ENCODE measurements at places on chromosomes 7 and 10.

GRCh38 chr7:91812388-91812787 lies 68.1 kb downstream of the MTERF1 start:
- no peak for DNase-seq

DNA sequence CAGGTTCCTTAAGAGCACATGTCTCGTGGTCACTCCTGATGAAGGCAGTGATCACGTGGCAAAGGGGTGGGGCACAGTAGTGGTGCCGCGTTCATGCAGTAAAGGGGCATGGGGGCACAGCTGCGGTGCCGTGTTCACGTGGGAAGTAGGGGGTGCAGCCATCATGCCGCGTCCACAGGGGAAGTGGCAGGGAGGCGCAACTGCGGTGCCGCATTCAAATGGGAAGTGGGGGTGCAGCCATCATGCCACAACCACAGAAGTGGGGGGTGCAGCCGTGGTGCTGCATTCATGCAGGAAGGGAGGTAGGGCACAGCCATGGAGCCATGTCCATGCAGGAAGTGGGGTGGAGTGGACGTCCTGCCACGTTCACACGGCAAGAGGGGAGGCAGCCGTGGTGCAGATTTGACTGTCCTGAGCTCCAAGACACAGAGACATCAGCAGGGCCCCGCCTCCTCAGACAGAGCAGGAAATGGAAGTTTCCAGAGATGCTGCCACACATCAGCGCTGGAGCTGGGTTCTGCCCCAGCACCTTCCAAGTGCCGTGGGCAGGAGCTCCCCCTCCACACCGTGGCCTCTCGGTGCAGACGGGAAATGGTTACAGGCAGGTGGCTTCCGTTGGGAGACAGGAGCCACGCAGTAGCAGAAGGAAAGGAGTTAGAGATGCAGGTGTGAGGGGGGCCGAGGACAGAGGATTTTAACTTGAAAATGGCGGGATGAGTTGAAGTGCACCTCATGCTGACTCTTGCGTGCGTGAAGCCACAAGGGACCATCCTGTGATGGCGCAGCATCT lies 95.0 kb upstream of the DDC start:
- DNase-seq: no peak

DNA sequence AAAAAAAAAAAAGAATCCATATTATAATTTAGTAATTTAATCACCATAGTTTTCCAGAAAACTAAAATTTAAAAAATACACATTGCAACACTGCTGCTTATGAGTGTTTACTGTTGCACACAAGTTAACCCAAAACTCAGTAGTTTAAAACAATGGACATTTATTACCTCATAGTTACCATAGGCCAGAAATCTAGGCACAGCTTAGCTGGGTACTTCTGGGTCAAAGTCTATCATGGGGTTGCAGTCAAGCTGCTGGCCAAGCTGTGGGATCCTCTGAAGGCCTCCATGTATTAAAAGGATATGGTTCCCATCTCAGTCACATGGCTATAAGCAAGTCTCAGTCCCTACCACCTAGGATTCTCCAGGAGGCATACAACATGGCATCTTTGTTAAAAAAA lies 83.6 kb downstream of the ZFAND4 start:
- DNase-seq: no peak

DNA sequence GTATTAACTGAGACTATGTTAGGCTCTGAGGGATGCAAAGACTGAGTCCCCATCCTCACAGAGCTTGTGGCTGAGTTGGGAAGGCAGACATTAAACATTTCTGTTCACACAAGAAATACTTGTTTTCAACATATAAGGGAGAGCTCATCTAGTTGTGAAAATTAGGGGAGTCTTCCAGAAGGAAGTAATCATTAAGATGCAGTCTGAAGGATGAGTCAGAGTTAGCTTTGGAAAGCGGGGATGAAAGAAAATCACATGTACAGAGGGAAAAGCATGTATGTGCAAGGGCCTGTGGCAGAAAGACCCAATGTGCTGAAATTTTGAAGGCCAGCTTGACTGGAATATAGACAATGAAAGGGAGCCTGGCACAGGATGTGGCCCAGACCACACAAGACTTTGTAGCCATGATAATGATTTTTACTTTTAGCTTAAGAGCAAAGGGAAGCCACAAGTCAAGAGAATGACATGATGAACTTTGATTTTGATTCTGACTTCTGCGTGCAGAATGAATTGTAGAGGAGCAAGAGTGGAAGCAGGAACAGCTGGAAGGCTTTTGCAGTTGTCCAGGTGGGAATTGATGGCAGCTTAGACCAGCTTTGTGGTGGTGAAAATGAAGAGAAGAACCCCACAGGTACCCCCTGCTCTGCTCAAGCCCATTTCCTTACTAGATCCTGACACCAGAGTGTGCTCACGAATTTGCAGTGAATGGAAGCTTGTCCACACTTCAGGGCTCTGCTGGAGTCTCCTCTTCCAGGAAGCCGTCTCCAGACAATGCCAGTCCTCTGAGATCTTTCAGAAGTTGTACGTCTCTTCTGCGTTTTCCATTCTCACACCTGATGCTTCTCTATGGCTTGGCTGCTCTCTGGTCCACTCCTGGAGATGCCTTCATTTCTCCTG lies 115.6 kb downstream of the ATXN7L1 start:
- peak; percentile 11 for DNase-seq

GRCh38 chr10:72445851-72446250 lies 91.1 kb upstream of the DNAJB12 start:
- no peak for DNase-seq

DNA sequence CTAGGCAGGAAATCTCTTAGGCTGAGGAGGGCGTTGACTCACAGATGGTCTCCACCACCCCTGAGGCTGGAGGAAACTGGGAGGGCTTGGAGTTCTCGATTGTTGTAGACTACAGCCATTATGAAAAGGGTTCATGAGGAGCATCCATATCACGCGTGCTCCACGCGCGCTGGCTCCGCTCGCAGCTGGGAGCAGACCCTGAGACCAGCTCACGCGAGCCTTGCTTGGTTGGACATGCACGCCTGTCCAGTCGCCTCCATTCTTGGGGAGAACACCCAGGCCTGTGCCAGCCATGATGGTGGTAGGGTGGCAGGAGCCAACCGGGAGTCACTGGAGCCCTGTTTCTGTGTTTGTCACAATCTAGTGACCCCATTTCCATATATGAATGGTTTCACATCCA lies 139.1 kb downstream of the TCERG1L start:
- no peak for DNase-seq

Measured in NCI-H524 (cell line).